ENCODE measurements at places on chromosomes 12 and 14.

GRCh38 chr14:100539003-100539660, 48.1 kb downstream of the BEGAIN start:
- no peak for DNase-seq

DNA sequence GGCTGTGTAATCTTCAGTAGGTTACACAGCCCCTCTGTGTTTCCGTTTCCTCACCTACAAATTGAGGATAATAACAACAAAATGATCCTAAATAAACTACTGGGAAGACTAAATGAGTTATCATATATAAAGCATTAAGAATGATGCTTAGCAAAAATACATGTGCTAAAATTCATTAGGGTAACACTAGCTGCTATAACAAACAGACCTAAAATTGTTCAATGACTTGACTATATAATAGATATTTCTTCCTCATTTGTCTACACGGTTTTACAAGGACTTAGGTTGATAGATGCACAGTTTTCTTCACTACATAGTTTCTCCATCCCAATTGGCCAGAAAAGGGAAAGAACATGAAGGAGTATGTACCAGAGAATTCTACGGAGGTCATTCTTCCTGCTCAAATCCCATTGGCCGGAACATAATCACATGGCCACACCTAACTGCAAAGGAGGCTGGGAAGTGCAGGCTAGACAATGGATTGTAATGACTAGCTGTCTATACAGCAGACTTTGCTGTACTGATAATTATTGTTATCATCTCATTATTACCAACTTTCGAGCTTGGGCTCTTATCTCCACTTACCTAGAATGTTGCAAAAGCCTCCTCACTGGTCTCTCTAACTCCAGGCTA, 223.5 kb upstream of the NUDT4 start:
- DNase-seq = no peak

- DNase-seq = no peak
Measured at GRCh38 chr14:99183311-99183710, 88.7 kb downstream of the BCL11B start.

GRCh38 chr14:93332397-93332852, 411 bp downstream of the BTBD7 start:
- DNase-seq = peak; percentile 6

DNA sequence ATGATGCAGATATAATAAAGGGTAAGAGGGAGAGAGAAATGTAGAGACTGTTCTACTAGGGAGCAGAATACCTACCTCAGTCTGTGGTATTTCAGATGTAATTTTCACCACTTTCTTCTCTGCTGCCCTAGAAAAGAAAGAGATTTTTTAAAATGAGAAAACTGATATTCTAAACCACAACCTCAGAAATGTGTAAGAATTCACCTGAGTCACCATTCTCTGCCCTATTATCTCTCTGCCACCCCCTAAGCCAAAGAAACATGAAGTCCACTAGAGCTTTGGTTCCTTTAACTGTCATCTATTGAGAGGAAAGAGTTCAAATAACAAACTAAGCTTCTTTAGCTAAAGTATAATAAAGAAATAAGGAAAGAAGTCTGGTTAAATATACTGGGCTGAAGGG, 21.6 kb downstream of the SARNP start:
- no peak for DNase-seq

DNA sequence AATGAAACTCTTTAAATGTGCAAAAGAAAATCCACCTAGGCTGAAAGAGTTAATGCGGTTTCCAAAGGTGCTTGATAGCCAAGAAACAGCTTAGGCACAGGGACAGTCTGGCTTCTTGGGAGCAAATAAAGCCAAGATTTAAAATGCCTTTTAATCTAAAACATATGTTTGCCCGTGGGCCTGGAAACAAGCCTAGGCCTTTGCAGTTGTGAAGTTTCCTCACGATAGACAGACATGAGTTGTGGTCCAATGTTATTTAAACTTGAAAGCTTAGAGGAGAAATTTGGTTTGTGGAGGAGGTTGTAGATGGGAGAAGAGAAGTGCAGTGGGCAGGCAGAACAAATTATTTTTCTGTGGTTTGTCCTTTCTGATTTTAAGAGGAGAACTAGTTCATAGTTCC, 29.8 kb downstream of the PROX2 start:
- no peak for DNase-seq

Measured in activated CD4-positive, alpha-beta T cell treated with anti-CD3 and anti-CD28 coated beads for 24 hours (primary cell).